Stimulated activated CD4-positive, alpha-beta T cell treated with anti-CD3 and anti-CD28 coated beads, Interleukin-4, amount 100 ng/mL, for 4 hours (primary cell): ENCODE measurements at places on chromosomes 1 and 21.

- DNase-seq = no peak
Observed at GRCh38 chr21:42465008-42465802, 30.8 kb downstream of the RSPH1 start.

DNA sequence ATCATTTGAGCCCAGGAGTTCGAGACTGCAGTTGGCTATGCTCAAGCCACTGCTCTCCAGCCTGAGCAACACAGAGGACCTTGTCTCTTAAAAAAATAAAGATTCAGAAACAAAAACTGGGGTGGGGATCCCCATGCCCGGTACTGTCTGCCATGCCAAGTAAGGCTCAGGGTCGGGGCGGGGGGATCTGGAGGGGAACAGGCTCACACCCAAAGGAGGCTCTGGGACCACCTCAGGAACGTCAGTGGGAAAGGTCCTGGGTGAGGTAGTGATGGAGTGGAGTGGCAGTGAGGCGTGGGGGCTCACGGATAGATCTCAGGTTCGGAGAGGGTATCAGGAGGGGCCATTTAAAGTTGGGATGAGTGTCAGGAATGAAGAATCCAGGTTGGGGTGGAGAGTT is 765 bp upstream of the S100A4 start:
- no peak for DNase-seq

DNA sequence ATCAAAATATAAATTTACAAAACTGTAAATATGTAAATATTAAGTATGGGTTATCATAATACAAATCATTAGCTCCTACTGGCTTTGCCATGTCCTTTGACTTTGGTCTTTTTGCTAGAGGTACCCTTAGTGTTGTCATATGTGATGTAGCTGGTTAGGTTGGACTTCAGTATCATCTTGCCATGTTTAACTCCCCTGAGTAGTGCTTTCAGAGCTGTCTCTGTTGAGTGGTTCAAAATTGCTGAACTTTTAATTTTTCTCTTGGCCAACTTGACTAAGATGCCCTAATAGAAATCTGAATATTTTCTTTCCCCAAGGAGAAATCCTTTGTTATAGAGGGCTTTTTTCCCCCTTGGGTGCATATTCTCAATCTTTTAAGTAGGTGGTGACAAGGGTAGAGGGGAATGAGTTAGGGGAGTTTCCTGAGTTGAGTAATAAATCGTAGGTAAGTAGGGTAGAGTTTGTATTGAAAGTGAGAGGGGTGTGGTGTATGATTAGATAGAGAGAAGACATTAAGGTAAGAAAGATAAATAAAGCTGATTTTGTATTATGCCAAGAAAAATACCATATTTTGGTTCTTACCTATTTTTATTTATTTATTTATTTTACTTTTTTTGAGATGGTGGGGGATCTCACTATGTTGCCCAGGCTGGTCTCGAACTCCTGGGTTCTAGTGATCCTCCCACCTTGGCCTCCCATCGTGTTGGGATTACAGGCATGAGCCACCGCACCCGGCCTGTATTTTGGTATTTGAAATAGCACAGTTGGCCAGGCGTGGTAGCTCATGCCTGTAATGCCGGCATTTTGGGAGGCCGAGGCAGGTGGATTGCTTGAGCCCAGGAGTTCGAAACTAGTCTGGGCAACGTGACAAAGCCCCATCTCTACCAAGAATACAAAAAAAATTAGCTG is 21.8 kb downstream of the RPRD2 start:
- no peak for DNase-seq

GRCh38 chr1:245404527-245404926 is 249.7 kb downstream of the KIF26B start:
- DNase-seq = no peak

DNA sequence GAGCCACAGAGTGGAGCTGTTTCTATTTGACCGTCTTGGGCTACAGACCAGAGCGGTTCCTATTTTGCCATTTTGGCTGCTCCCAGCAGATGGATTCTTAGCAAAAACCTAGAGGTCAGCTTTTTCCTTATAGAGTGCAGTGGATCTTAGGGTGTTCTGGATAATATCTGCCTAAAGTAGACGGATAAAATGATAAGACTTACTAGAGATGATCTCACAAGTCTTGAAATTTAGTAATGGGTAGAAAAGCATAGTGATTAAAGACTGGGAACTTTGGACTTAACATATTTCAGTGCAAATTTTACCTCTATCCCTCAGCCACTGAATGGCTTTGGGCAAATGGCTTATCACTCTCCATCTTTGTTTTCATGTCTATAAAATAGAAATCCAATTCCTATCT is 439.8 kb downstream of the ADGRL2 start:
- no peak for DNase-seq

- DNase-seq = no peak
Observed at GRCh38 chr1:46517010-46517600, 27.5 kb downstream of the DMBX1 start.

- DNase-seq = no peak
Observed at GRCh38 chr1:168554603-168555483, 11.0 kb upstream of the XCL2 start.

GRCh38 chr1:153563991-153564390 is 1.7 kb downstream of the S100A2 start:
- no peak for DNase-seq

DNA sequence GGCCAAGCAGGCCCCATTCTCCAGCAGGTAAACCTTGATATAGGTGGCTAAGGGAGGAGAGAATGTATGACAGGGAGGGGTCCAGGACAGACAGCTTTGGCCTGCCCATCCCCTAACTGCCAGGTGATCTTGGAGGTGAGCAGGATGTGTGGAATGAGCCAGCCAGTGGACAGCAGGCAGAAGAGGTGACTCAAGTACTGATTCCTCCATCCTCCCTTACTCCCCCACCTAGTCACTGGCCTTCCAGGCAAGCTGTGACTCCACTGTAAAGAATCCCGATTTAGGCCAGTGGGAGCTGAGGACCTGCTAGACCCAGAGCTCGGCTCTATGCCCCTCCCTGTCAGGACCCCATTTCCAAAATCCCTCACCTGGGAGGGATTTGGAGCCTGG is 36.6 kb downstream of the RIMS3 start:
- DNase-seq = no peak

DNA sequence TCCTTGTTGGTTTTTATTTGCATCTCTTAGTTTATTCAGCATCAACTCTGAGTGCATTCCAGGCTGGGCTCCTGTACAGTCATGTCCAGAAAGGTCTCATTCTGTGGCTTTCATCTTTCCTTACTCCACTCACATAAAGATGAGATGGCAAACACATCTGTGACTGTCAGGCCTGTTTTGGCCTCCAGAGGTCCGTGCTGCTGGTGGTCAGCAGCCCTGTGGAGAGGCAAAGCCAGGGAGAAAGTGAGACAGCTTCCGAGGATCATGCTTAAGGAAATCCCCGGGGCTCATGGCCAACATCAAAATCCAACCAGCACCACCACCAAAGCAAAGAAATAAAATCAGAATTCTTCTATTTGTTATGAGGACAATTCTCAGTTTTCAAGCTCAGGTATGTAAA is 96.1 kb upstream of the HIVEP3 start:
- no peak for DNase-seq

DNA sequence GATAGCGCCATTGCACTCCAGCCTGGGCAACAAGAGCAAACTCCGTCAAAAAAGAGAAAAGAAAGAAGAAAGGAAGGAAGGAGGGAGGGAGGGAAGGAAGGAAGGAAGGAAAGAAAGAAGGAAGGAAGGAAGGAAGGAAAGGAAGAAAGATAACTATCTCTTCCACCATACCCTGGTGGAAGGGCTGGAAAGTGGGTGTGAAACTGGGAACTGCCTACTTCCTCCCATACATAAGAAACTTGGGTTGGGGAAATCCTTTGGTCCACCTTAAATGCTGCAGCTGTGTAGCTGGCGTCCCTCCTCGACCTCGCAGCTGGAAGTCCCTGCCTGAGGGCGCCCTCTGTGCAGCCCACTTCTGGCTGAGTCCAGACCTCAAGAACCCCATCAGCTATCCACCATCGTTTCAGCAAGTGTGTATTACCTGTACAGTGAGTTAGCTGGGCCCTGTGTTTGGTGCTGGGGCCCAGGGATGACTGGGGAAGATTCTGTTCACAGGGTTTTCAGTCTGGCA is 4.6 kb upstream of the FAM167B start:
- DNase-seq = no peak

DNA sequence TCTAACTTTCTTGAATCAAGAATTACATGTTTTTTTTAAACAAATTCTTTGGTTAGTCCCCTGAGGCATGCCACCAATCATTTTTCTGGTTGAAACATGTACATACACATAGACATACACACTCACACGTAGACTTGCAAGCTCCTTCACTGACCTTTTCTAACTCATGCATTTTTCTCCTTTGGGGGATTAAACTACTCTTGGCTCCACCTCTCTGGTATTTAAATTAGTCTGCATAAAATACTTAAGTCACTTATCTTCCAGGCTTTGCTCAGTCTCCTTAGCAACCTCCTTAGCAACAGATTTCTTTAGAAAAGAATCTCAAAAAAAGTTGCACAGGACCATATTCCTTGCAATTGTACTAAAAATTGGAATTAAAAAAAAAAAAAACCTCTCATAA is 440.9 kb upstream of the LRRC7 start:
- DNase-seq = no peak

- no peak for DNase-seq
Observed at GRCh38 chr1:43387976-43388599, 1.5 kb downstream of the MED8 start.

DNA sequence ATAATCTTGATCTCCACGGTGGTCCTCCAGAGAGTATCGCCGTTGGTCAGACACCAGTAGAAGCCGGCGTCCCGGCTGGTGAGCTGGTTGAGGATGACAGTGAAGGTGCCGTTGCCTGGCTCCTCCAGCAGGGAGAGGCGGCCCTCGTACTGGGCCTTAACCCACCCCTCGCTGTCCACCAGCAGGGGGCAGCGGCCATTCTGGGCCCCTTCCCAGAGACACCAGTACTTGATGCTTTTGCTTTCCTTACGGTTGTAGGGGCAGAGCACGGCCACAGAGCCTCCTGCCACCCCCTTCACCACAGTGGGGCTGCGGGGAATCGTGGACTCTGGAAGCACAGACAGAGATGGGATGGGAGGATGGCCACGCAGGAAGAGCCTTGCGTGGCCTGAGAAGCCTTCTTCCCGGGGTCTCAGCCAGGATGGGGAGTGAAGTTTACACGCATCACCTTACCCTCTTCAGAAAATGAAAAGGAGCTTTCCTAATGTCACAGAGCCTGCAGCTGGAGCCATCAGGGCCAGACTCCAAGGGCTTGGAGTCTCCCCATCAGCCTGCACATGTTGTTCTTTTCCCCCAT is 10.7 kb downstream of the PIGR start:
- DNase-seq = no peak

- no peak for DNase-seq
Observed at GRCh38 chr1:155260276-155260675, 1.9 kb downstream of the SCAMP3 start.

GRCh38 chr1:21490774-21491487 is 18.3 kb upstream of the ALPL start:
- no peak for DNase-seq

DNA sequence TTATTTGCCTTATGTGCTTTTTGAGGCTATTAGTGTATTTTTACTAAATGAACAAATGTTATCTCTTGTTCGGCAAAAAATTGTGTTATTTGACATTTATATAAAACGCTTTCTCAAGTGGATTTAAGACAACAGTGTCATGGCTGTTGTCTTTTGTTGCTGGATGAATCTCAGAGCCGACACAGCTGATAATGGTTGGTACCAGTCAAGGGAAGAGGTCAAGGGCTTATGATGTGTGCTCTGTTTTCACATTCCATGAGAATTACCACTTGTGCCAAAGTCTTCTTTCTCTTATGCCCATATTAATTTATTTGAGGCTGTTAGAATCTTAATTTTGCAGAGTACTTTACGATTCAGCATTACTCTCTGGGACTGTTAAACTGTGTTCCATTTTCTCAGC is 17.9 kb upstream of the CD101 start:
- no peak for DNase-seq

DNA sequence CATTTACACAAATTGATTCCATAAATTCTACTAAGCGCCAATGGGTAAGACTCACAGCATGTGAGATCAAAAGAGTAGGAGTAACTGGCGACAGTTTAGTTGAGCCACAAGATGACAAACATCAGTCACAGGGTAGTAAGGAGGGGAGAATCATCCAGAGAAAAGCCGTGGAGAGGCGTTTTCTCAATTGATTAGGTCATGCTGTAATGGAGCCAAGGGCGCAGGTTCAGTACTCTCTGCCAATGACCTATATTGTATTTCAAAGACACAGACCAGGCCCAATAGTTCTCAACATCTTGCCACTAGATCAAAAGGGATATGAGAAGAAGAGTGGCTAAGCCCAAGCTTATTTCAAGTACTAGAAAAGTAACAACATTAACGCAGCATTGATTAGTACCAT is 467.5 kb downstream of the SMYD3 start:
- no peak for DNase-seq

DNA sequence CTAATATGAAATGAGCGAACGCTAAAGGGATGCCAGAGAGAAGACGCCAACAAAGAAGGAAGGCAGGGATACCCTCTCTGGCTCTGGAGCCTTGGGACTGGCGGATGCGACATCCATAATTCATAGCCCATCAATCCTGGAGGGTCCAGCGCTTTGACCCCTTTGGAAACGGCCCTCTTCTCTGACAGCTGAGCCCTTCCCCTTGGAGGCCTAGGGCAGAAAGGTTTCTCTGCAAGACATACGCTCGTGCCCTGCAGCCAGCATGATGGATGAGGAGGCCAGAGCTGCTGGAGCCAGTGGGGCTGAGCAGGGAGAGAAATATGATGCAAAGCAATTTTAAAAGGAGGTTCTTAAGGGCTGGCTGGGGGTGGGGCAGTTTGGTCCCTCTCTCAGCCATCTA is 22.2 kb downstream of the OPTC start:
- no peak for DNase-seq

DNA sequence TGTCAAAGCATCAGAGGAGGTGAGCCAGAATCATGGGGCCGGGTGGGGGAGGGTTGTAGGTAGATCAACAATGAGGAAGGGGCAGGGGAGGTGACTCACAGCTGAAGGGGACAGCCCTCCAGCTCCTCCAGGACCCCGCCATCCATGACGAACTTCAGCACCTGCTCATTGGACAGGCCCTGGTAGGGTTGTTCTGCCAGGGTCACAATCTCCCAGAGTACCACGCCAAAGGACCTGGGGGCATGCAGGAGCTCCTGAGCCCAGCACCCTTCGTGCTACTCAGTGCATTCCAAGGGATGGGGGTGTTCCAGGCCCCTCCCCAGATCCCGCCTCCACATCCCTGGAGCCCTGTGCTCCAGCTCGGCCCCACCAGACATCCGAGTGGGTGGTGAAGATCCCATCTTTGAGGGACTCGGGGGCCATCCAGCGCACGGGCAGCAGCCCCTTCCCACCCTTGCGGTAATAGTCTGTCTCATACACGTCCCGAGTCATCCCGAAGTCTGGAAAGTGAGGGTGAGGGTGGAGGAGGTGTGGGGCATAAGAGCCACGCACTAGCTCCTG is 17.5 kb downstream of the INSRR start:
- no peak for DNase-seq

DNA sequence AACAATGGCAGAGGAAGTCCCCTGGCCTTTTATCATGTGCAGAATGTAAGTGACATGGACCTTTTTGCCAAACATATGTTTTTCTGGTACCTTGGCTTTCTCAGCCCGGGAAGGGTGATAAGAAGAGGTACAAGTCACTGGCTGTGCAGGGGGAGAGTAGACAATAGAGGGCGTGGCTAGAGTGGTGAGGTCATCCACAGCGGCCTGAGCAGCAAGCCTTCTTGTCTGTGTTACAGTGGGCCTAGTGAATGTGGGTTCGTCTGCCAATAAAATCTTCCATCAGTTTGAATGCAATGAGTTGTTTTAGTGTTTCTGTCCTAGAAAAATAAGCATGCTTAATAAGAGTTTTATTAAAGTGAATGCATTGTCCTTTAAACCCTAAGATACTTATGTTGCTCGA is 59.0 kb upstream of the PGD start:
- DNase-seq = no peak

GRCh38 chr1:109768820-109769219 is 5.1 kb upstream of the EPS8L3 start:
- DNase-seq = no peak
